ENCODE measurements at places on chromosomes 5 and 9.

GRCh38 chr9:72817413-72817812, 135.4 kb downstream of the ALDH1A1 start:
- no peak for DNase-seq

DNA sequence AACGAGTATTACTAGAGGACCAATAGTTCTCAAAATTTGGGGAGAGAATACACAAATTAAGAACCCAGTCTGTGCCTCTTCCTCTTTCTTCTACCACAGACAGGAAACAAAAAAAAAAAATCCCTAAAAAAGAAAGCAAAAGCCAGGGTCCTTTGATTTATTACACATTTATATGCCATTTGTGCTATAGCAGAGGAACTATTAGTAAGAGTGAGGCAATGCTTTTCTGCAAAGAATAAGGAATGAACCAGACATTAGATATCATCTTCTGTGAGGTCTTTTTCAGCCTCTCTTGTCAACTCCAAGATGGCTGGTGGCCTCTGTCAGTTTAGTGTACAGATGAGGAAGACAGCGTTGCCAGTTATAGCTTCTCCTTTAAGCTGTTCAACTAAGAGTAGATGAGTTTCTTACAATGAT, 127.6 kb downstream of the RFX3 start:
- DNase-seq: no peak

GRCh38 chr9:92616655-92617111, 53.2 kb downstream of the IPPK start:
- no peak for DNase-seq

DNA sequence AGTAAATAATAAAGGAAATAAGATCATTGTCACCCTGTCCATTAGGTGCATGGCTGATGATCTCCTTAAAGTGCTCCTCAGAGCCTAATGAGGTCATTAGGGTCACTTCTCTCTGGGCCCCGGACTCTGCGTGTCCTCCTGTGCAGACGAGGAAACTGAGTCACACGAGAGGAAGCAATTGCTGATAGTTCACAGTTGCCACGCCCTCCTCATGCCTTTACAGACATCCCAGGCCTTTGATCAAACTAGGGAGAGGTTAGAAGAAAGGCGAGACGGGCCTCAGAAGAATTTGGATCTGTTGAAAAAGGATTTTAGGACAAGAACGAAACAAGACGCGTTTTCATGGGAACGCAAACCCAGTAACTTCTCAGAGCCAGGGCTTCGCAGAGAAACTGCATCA, 32.0 kb upstream of the MSX2 start:
- no peak for DNase-seq

- DNase-seq: no peak
Observed at GRCh38 chr5:22554475-22554874, 298.7 kb downstream of the CDH12 start.

GRCh38 chr5:11128021-11128420, 367.0 kb upstream of the DAP start:
- no peak for DNase-seq

- DNase-seq: no peak
Observed at GRCh38 chr5:132458651-132459030, 31.9 kb downstream of the IRF1 start.

GRCh38 chr5:128097781-128098180, 14.2 kb downstream of the SLC12A2 start:
- DNase-seq: no peak

DNA sequence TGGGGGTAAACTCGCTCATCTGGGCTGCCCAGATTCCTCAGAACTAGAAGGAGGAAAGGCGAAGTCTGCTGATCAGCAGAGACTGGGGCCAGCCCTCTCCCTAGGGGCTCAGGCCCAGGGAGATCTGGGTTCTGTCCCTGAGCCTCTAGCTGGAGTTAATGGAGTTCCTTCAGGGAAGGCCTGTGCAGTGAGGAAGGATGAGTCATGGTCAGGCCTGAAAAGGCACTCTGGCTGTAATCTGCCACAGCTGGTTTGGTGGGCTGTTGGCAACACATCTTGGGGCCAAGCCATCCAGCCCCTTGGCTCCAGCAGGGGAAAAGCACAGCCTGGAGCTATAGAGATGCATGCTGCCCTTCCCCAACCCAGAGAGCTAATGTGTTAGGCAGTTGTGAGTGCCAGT, 459.6 kb downstream of the PRELID2 start:
- no peak for DNase-seq

All from omental fat pad (tissue), 4 donors.